Stimulated activated CD4-positive, alpha-beta T cell treated with anti-CD3 and anti-CD28 coated beads, Interleukin-4, amount 100 ng/mL, for 48 hours (primary cell): ENCODE measurements at places on chromosomes 1 and 21.
A peak's percentile ranks its signal among the peaks of the same experiment; 100 is the strongest.

- DNase-seq = no peak
Measured at GRCh38 chr1:245516284-245516759, 361.5 kb downstream of the KIF26B start.

- no peak for DNase-seq
Measured at GRCh38 chr21:21232320-21232719, 234.1 kb downstream of the NCAM2 start.

GRCh38 chr1:70438529-70438928 lies 27.5 kb downstream of the CTH start:
- no peak for DNase-seq

DNA sequence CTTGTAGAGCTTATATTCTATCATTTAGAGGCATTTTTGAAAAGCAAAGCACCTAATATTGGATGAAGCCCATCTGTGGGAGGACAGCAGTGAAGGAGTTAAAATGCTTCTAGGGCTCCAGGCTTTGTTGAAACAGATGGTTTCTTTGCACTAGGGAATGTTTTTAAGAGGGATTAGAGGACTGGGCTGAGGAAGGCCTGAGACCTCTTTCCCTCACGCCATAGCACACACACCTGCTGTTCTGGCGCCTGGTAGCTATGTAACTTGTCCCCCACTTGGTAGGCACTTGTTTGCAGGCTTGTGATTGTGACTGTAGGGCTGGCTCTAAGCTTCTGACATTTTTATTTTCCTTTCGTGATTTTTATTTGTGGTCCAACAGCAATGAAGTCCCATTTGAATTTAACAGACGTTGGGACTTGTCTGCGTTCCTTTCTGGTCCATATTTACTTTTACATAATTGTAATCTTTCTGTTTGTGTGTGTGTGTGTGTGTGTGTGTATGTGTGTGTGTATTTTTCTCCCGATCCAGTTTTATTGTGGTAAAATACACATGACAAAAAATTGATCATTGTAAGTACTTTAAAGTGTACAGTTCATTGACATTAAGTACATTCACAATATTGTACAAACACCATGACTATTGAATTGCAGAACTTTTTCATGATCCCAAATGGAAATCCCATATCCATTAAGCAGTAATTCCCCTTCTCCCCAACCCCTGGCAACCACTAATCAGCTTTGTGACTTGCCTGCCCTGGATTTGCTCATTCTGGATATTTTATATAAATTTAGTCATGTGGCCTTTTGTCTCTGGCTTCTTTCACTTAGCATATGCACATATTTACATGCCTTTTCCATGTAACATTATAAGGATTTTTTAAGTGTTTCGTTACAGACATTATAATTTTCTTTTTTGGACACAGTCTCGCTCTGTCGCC lies 33.5 kb upstream of the MACF1 start:
- no peak for DNase-seq

GRCh38 chr1:172351346-172351745 lies 69.1 kb upstream of the C1orf105 start:
- DNase-seq = no peak

GRCh38 chr1:77126307-77126706 lies 92.9 kb downstream of the PIGK start:
- no peak for DNase-seq

DNA sequence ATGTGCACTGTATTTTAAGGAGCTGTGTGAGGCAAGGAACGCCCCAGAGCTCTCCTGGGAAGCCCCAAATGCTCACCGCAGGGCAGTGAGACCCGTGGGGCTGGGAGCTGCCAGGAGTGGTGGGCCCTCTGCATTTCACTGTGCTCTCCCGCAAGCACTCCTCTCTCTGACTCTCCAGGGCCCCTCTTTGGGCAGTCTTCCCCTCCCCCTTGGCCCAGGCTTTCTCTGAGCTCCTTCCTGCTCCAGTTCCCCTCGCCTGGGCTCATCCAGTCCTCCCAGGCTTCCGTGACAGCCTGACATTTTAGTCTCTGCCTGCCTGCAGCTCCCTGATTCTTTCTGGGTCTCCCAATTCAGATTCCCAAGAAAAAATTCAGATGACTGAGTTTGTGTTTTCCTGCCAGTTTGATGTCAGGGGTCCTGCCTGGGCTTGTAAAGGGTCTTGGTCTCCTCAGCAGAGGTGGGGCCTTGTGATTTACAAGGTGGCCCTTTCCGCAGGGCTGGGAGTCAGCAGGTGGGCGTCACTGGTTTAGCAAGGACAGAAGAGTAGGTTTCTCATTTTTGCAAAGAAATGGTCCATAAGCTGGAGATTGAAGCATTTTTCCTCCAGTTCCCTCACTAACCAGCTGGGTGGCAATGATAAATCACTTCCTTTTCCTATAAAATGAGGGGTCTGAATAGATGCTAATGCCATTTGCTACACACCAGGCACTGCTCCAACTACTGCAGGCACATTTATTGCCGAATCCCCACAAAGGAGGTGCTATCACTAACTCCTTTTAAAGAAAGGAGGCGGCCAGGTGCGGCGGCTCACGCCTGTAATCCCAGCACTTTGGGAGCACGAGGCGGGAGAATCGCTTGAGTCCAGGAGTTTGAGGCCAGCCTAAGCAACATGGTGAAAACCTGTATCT lies 1.9 kb upstream of the CA6 start:
- no peak for DNase-seq

GRCh38 chr1:36458910-36459309 lies 5.3 kb downstream of the MRPS15 start:
- DNase-seq = peak; percentile 55
